ENCODE measurements at places on chromosomes 6 and 20. TPM values are rescaled to one million over a fixed set of nuclear protein-coding genes. Genes with fewer than 3 reads are reported as not detected.

Gene MACROD2
- 3.6 TPM for total RNA-seq

- no peak for DNase-seq
Measured at GRCh38 chr6:15433511-15433861, 187.6 kb downstream of the JARID2 start.

Gene TCF15
- total RNA-seq: 11.1 TPM

DNA sequence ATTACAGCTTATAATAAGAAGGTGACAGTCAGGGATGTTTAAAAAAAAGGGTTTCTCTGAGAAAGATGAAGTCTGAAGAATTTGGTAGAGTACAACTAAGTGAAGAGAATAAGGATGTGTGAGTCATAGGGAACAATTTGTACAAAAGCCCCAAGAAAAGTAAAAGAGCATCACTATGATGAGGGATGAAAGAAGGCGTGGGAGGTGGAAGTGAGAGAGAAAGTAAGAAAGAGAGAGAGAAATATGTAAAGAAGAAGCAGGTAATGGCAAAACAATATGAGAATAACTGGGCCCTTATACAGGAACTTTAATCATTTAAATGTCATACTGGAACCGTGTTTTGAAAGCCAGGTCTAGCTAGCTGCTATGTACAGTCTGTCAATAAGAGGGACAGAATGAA lies 179.4 kb downstream of the ASCC3 start:
- DNase-seq: no peak

DNA sequence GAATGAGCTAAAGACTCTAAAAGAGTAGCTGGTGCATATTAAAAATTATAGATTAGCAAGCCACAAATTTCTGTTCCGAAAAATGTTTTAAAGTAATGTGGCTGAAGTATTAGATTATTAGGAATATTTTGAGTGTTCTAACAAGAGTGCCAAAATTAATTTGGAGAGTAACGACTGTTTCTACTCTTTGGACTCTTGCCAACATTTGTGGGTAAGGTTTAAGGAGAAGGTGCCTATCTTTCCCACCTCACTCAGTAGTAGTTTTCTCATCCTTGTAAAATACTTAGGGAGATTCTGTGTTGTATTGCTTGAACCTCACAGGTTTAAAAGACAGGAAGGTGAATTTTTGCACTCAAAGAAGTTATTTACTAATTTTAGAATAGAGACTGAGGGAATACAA lies 5.0 kb downstream of the HSF2 start:
- no peak for DNase-seq

Gene MUC21
- total RNA-seq: not detected

GRCh38 chr20:59221049-59221706 lies 57.6 kb downstream of the ZNF831 start:
- peak; percentile 37 for DNase-seq

Gene ESR1
- 1.6 TPM for total RNA-seq

Gene CFAP61
- total RNA-seq: 54.8 TPM

- no peak for DNase-seq
Measured at GRCh38 chr20:38106461-38106860, 58.6 kb downstream of the TGM2 start.

Measured in left ventricle myocardium inferior (tissue), 1 donor.